ENCODE measurements at places on chromosomes 11 and 22.

- no peak for DNase-seq
Observed at GRCh38 chr11:134598368-134598767, 186.3 kb upstream of the B3GAT1 start.

DNA sequence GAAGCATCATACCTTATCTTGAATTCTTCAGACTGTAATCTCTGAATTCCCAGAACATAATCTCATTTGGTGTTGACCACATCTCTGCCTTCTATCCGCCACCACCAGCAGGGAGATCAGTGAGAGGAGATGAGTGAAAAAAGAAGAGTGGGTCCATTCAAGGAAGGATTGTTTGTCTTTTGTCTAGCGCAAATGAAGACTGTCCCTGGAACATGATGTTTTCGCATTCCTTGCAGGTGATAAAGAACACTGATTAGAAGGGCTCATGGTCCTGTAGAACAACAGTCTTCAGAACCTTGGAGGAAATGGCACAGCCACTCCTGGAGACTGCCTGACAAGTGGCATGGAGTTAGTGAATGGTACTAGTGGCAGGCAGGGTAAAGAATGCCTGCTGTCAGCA, 869.6 kb downstream of the JRKL start:
- DNase-seq, result no peak

- no peak for DNase-seq
Observed at GRCh38 chr22:47534804-47535410, 772.5 kb downstream of the TBC1D22A start.

- DNase-seq, result no peak
Observed at GRCh38 chr11:105315287-105315686, 175.7 kb upstream of the CARD18 start.

DNA sequence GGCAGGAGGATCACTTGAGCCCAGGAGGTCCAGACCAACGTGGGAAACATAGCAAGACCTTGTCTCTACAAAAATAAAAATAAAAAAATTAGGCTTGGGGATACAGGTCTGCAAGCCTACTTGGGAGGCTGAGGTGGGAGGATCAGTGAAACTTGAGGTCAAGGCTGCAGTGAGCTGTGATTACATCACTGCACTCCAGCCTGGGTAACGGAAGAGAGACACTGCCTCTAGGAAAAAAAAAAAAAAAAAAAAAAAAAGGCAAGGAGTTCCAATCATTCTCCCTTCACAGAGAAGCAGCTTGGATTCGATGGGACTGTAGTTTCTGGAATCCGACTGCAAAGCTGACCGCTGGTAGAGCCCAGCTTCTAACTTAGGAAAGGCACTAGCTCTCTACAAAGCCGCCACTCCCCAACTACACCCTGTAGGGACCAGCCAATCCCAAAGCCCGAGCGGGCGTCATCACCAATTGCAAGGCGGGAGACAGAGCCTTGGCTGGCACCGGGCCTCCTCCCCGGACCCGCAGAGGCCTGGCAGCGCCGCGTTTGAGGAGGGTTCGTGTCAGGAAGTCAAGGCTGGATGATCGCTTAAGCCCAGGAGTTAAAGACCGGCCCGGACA, 716 bp upstream of the DDB2 start:
- DNase-seq, result peak; percentile 97

DNA sequence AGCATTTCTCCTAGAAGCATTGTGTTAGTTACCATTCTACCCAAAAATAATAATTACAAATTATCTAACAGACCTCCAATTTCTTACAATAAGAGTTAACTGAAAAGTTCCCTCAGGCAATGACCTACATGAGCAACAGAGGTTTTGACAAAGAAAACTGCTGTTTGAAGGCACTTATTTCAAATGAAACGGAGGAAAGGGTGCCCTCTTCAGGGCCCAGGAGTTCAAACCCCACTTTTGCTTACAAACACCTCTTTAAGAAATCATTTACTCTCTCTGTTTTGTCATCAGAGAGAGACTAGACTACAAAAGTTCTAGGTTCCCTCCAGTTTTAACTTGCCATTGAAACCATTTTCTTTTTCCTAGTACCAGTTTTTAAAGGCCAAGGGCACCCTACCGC, 56.7 kb downstream of the AMBRA1 start:
- DNase-seq, result no peak

DNA sequence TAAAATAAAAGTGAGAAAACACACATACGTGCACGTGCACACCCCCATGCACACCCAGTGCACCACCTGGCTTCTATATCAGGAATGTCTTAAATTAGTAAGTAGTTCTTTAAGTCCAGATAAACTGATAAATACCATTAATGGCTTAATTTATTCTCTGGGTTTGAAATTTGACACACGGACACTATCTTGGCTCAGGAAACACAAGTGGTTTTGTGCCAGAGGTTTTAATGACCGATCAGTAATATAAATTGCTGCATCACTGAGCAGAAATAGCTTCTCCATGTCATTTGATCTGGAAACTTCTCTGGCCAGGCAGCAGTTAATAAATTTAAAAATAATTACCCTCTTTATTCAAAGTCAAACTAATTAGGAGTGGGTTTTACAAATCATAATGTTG, 101.5 kb upstream of the NNMT start:
- DNase-seq, result no peak

DNA sequence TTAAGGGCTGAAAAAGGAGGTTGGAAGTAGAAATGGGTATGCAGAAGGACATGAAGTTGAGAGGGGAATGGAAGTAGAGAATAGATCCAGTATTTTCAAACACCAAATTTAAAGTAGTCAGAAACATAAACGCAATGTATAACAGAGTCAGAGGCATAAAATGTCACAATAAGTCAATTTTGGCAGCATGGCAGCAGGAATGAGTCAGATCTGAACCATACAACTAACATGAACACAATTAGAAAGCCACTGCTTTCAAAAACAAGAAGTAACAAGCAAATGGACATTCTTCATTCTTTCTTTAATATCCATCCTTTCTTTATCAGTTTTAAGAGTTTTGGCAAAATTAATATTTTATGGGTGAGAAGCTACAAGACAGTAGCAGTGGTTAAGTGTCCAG, 2.5 kb downstream of the CHORDC1 start:
- peak; percentile 41 for DNase-seq

DNA sequence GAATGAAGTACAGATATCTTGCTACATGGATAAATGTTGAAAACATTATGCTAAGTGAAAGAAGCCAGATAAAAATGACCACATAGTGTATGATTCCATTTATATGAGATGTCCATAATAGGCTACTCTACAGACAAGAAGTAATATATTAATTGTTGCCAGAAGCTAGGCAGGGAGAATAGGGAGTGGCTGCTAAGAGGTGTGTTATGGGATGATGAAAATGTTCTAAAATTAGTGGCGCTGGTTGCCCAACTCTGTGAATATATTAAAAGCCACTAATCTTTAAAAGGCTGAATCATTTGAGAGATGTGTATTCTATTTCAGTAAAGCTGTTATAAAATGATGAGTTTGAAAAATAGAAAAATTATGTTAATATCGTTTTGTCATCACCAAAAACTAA, 144.4 kb downstream of the NCAM1 start:
- no peak for DNase-seq
